ENCODE measurements at places on chromosomes 13 and 19.

DNA sequence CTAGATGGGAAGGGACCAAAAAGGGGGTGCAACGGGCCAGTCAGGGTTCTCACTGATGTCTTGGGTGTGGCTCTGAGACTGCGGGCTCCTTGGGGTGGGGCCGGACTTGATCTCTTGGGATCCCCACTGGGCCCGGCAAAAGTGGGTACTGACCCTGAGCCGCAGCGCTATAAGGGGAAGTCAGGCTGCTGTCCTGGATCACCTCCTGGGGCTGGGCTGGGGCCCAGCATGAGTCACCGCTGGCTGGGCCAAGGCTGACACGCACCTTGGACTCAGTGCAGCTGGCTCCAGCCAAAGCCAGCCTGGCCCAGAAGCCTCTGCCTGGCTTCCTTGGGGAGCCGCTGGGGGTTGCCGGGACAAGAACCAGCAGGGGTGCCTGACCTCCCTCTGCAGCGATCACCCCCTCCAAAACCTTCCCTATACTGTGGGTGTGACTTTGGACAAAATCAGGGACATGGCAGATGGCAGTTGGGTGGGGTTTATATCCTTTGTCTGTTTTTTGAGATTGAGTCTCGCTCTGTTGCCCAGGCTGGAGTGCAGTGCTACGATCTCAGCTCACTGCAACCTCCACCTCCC is 617 bp upstream of the IQCN start:
- no peak for DNase-seq

DNA sequence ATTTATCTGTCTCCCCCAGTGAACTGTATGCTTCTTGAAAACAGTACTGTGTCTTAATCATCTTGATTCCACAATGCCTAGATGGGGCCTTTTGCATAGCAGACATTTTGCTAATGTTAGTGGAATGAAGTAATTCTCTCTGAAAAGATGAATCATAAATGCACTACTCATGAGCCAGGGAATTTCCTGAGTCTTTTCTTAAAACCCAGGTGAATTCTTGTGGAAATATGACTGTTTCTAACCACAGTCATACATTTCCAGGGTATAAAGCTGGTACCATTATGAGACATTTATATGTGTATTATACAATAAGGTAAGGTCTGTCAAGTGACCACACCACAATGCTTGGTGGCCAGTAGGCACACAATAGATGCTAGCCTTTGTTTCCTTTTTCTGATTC is 5.5 kb upstream of the KCTD4 start:
- no peak for DNase-seq

- no peak for DNase-seq
Observed at GRCh38 chr13:97726664-97727280, 226.7 kb upstream of the IPO5 start.

DNA sequence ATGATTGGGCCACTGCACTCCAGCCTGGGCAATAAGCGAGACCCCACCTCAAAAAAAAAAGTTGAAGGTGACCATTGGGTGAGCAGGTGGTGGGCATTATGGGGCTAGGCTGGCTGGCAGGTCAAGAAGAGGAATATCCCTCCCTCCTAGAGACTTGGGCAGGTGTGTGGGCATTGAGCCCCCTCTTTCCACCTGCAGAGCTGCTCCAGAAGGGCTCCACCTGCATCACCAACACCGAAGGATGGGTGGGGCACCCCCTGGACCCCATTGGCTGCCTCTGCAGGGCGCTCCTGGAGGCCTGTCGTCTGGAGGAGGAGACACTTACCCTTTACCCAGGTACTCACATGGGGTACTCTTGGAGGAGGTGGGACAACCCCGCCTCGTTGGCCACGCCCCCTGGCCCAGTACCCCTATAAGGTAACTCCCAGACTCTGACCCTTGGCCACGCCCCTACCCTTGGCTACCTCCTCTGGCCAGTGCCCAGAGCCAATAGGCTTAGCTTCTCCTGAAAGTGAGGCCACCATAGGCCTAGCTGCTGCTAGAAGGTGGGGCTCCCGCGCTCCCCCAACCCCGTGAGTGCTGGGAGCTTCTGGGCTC is 21.9 kb downstream of the ZSWIM4 start:
- DNase-seq: peak; percentile 24

DNA sequence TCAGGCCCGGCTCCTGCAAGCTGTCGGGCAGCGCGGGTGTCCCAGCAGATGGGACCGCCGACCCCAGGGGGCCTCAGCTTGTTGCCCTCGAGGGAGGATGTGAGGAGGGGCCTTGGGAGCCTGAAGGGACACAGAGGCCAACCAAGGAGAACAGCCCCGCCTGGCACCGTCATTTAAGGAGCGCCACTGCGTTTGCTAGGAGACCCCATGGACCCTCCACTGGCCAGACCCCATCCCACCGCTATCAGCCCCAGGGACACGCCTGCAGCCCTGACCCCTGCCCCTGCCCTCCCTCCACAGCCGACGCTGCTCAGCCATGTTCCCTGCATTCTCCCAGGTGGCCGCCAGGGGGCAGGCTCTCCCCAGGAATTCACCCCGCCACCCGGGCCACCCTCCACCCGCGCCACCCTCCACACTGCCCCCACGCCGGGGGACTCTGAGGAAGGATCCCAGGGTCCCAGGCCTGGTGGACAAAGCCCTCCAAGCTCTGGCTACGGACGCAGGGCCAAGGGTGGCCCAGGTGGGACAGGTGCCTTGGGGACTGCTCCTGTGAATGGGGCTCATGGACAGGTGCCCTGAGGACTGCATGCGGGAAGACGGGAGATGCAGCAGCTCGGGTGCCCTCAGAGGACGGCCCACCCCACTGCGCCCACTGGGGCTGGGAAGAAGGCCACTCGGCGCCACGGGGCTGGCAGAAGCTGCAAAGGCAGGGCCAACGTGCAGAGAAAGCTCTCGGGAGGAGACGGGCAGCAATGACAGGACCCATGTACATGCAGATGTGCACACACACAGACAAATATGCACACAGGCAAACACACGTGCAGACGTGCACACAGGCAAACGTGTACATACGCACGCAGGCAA is 34.4 kb downstream of the PIP5K1C start:
- DNase-seq: peak; percentile 84

- no peak for DNase-seq
Observed at GRCh38 chr13:70042193-70042592, 65.4 kb upstream of the ATXN8OS start.

DNA sequence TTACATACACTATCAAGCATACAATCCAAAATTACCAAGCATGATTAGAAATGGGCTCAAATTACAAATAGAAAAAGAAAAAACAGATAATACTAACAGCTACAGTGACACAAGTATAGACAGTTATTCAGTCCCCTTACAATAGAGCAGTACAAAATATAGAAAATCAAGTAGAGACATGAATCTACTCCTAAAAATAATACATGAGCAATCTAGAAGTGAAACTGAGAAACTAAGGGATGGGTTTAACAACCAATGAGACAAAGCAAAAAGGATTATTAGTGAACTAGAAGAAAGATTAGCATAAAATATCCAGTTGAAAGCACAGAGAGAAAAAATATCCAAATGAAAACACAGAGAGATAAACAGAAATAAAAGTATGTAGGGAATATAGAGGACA is 426.7 kb downstream of the TBC1D4 start:
- DNase-seq: no peak

DNA sequence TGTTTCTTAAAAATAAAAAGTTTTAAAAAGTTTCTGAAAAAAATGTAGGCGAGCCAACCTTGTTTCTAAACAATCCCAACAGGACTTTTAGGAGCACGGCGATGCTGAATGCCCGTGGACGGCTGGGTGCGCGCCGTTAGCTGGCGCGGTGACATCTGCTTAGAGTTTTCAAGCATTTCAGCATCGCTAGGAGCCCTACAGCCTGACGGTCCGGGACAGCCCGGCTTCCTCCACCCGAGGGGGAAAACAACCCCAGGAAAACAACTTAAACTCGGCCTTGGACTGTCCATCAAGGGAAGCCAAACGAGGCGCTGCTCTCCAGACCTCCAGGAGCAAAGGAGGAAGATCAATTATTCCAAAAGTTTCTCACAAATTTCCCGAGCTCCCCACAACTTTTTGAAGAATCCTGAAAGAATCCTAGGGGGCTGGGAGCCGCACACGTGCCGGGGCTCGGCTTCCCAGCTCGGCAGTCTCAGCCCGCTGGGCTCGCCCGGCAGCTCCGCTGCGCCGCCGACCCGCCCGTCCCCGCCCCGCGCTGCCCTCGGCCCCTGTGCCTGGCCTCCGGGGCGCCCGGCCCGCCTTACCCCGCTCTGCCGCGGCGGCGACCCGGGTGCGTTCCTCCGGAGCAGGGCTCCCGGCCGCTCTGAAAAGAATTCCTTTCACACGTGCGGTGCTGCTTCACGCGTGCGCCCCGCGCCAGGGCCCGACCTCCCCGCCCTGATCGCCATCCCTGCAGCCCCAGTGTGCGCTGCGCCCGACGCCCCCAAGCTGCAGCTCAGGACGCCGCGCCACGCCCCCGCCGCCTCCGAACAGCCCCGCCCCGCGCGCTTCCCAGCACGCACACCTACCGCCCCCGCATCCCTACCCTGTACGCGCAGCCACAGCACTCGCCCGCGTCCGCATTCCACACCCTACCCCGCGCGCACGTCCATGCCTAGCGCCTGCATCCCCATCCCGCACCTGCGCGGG is at the start of gene GJA3:
TSS of gene GJA3 (minus strand) at position 747 of the 969 bp plus-strand sequence. CDS start 17,764 bp downstream, outside the sequence.
- DNase-seq: peak; percentile 77

- no peak for DNase-seq
Observed at GRCh38 chr13:106507560-106508274, 27.7 kb downstream of the EFNB2 start.

Data from CD8-positive, alpha-beta T cell (primary cell).